ENCODE measurements at places on chromosomes 11 and 22. TPM values are rescaled to one million over a fixed set of nuclear protein-coding genes. Genes with fewer than 3 reads are reported as not detected.

DNA sequence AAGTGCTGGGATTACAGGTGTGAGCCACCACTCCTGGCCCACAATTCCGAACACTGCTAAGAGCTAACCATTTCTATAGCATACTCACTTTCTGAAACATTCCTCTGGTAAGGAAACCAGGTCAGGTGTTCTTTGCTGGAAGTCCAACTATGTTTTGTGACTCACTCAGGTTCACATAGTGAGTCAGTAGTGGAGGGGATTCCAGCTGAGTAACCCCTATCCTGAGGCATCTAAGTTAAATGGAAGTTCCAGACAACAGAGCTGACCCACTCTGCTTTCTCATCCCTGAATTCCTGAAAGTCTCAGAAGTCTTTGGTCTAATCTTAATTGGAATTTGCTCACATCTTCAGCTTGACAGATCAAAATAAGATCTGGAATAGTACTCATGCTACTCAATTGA, 3.0 kb upstream of the CHRNA10 start:
- H3K4me3 ChIP-seq = no peak overlapping the region
- DNase-seq = peak; percentile 59
- H3K27ac ChIP-seq = no peak overlapping the region
- H3K4me1 ChIP-seq = no peaks in the 10 kb centered on the region
- peaks cover 69% of the 10 kb centered on the region for H3K36me3 ChIP-seq

Gene EI24
- total RNA-seq = 96.9 TPM

Gene ANO1
- total RNA-seq = not detected

Gene TSSK2
- not detected for total RNA-seq

DNA sequence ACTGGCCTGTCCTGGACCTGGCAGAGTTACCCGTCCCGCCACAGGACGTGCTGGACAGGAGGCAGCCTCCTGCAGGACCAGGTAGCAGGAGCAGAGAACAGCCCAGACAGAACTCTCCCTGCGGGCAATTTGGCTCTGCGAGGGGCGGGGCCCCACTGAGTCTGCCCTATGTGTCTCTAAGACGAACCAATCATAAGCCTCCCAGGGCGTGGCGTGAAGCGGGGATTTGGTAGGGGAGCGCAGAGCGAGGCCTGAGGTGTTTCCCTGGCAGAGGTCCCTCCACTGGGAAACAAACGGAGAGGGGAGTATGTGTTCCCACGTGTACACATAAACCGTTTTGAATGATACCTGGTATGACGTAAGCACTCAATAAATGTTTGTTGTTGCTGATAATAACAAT, 7.4 kb downstream of the CD82 start:
- no peak overlapping the region for H3K27ac ChIP-seq
- H3K27me3 ChIP-seq = no peaks in the 10 kb centered on the region
- no peak overlapping the region for H3K4me3 ChIP-seq
- no peak for DNase-seq
- peaks cover 42% of the 10 kb centered on the region for H3K4me1 ChIP-seq

Measured in MCF 10A (cell line).